ENCODE measurements at places on chromosomes 4 and X. TPM values are rescaled to one million over a fixed set of nuclear protein-coding genes. Genes with fewer than 3 reads are reported as not detected.

SASH3 gene
- total RNA-seq, result not detected

DRP2 gene
- total RNA-seq, result 6.9 TPM

SLC6A14 gene
- not detected for total RNA-seq

HMX1 gene
- total RNA-seq, result not detected

EREG gene
- total RNA-seq, result 0.36 TPM

VSIG1 gene
- total RNA-seq, result not detected

KLHL13 gene
- 13.6 TPM for total RNA-seq

- H3K27ac ChIP-seq, result peak overlapping the region; percentile 96
- peak overlapping the region; percentile 81 for H3K4me3 ChIP-seq
- DNase-seq, result peak; percentile 2
- H3K27me3 ChIP-seq, result no peaks in the 10 kb centered on the region
- peaks cover 2% of the 10 kb centered on the region for H3K36me3 ChIP-seq
- H3K4me1 ChIP-seq, result no peaks in the 10 kb centered on the region
These were observed 891 bp downstream of the CISD2 start for GRCh38 chr4:102869569-102870197.

DNA sequence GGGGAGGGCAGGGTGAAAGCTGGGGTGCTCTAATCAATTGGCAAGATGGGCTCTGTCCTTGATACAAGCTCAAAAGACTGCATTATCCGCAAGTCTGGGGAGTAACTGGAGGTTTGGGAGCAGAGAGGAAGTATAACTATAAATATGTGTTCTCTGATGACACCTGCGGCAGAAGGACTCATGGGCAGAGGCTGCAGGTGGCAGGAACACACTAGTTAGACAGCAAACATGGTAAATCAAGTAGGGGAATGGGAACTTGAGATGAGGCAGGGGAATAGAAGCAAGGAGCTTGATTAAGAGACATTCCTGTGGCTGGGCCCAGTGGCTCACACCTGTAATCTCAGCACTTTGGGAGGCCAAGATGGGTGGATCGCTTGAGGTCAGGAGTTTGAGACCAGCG, 30.3 kb downstream of the SH3KBP1 start:
- H3K27me3 ChIP-seq, result no peaks in the 10 kb centered on the region
- no peak overlapping the region for H3K4me3 ChIP-seq
- H3K36me3 ChIP-seq, result no peaks in the 10 kb centered on the region
- no peak overlapping the region for H3K27ac ChIP-seq

DNA sequence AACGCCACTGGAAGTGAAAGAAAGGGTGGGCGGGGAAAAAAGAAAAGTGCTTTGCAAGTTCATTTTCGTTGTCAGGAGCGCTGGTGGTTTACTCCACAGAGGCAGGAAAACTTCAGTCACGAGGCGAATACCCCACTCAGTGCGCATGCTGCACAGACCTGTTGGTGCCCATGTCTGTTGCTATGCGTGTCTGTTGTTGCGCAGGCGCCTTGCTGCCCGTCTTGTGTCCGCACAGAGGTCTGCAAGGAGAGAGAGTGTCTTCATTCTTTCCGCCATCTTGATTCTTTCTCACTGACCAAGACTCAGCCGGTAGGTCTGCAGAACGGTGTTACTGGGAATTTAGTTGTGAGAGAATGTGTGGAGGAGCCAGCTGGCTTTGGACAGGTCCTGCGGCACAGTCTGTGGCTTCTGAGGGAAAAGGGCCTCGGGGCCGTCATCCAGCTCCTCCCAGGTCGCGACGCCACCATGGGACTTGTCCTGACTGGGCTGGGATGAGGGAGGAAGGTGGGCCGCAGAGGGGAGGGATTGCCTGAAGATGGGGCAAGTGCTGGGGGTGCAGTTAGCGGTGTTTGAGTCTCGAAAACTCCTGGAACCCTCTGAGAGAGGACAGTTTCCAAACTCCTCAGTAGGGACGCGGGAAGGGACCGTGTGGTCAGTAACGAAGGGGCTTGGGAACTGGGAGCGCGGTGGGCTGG, at the start of gene PAGE2:
Gene PAGE2 (plus strand): TSS at position 224 of the 695 bp plus-strand sequence. CDS start 1,003 bp downstream, outside the sequence.
- no peaks in the 10 kb centered on the region for H3K27me3 ChIP-seq
- H3K4me3 ChIP-seq, result no peak within 1 kb of the TSS

GRCh38 chr4:181946902-181947301, 296.3 kb upstream of the TENM3 start:
- no peaks in the 10 kb centered on the region for H3K27me3 ChIP-seq
- no peak overlapping the region for H3K4me3 ChIP-seq
- no peak overlapping the region for H3K27ac ChIP-seq
- H3K4me1 ChIP-seq, result no peaks in the 10 kb centered on the region

DNA sequence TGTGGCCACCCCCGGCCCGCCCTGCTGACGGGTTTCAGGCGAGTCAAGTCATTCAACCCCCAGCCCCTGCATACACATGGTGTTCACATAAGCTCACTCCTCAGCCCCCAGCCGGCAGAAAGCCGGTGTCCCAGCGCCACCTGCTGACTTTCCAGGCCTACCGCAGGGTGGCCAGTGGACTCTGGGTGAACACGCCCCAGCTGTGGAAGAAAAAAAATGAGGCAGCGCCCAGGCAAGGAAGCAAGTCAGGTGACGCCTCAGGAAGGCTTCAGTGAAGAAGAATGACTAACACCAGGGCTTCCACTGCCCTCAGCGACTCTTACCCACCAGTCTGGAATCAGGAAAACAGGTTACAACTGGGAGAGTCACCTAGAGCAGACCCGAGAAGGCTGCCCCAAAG, 15.8 kb downstream of the BCAP31 start:
- H3K27me3 ChIP-seq, result no peaks in the 10 kb centered on the region
- H3K4me1 ChIP-seq, result no peaks in the 10 kb centered on the region
- peak; percentile 79 for DNase-seq
- no peak overlapping the region for H3K27ac ChIP-seq

DNA sequence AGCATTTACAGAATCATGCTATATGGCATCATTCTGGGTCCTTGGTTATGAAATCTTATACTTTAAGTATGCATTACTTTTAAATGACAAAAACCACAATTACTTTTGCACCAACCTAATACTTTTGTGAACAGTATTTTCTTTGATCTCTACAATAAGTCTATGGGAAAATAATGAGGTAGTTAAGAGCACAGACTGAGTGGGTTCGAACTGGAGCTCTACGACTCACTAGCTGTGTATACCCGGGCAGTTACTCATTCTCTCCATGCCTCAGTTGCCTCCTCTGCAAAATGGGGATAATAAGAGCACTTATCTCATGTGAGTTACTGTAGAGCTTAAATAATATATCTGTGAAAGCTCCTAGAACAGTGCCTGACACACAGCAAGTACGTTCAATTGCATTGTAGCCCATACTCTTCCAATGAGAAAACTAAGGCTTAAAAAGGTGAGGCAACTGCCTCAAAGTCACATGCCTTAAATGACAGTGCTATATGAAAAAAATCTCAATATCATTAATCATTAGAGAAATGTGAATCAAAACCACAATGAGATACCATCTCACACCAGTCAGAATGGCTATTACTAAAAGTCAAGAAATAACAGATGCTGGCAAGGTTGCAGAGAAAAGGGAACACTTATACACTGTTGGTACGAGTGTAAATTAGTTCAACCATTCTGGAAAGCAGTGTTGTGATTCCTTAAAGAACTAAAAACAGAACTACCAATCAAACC, 151.5 kb downstream of the CHIC2 start:
- no peaks in the 10 kb centered on the region for H3K36me3 ChIP-seq
- H3K4me1 ChIP-seq, result peaks cover 16% of the 10 kb centered on the region
- peak; percentile 39 for DNase-seq
- no peak overlapping the region for H3K4me3 ChIP-seq
- H3K27me3 ChIP-seq, result no peaks in the 10 kb centered on the region

- no peak overlapping the region for H3K27ac ChIP-seq
- H3K36me3 ChIP-seq, result no peaks in the 10 kb centered on the region
- H3K27me3 ChIP-seq, result no peaks in the 10 kb centered on the region
These were observed 1000.7 kb downstream of the STIM2 start for GRCh38 chr4:27861381-27861787.

- H3K4me1 ChIP-seq, result peaks cover 8% of the 10 kb centered on the region
- peak overlapping the region; percentile 67 for H3K27ac ChIP-seq
- peak; percentile 94 for DNase-seq
These were observed 56.4 kb downstream of the IRF2 start for GRCh38 chr4:184417802-184418511.

- H3K4me1 ChIP-seq, result no peaks in the 10 kb centered on the region
- no peaks in the 10 kb centered on the region for H3K27me3 ChIP-seq
- DNase-seq, result no peak
- no peak overlapping the region for H3K4me3 ChIP-seq
- no peaks in the 10 kb centered on the region for H3K36me3 ChIP-seq
- H3K27ac ChIP-seq, result no peak overlapping the region
These were observed 300.5 kb upstream of the LCORL start for GRCh38 chr4:18321956-18322530.

DNA sequence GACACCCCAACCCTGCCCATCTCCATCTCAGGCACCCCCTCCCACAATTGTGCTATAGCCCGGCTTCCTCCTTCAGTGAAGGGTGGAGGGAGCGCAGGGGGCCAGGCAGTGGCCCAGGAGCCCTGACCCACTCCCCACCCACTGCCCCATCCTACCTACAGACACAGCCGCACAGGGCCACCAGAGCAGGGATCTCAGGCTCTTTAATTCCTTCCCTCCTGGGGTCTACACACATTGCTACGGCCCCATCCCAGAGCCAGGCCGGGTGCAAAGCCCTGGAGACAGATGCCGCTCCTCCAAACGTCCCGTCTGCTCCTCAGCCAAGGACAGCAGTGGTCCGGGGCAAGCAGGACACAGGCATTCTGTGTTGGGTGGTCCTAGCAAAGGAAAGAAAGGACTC, 12.8 kb upstream of the DUSP9 start:
- H3K4me3 ChIP-seq, result no peak overlapping the region
- no peaks in the 10 kb centered on the region for H3K36me3 ChIP-seq
- no peak overlapping the region for H3K27ac ChIP-seq
- no peaks in the 10 kb centered on the region for H3K4me1 ChIP-seq
- H3K27me3 ChIP-seq, result peaks cover 22% of the 10 kb centered on the region

DNA sequence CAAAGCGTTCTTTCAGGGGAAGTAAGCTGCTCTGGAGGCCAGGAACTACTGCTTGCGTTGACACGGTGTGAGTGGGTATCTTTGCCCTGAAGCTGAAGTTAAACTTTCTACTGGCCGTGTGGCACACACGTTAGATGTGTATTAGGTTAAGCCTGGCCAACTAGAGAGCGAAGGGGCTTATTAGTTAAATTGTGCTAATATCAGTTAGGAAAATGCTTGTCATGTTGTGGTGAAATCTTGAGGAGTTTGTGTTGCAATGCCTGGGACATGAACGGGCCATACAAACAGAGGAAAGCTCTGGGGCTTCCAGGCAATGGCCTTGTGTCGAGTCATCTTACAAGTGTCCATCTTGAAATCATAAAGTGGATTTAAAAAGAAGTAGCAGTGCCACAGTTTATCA, 62.6 kb downstream of the NSUN7 start:
- no peak overlapping the region for H3K27ac ChIP-seq
- peaks cover 10% of the 10 kb centered on the region for H3K36me3 ChIP-seq
- no peaks in the 10 kb centered on the region for H3K4me1 ChIP-seq
- peak; percentile 18 for DNase-seq

- H3K4me3 ChIP-seq, result no peak overlapping the region
- H3K27me3 ChIP-seq, result no peaks in the 10 kb centered on the region
- H3K36me3 ChIP-seq, result no peaks in the 10 kb centered on the region
- H3K27ac ChIP-seq, result no peak overlapping the region
- H3K4me1 ChIP-seq, result no peaks in the 10 kb centered on the region
These were observed 20.5 kb upstream of the DHRSX start for GRCh38 chrX:2521092-2521926.

- H3K27ac ChIP-seq, result no peak overlapping the region
- H3K4me3 ChIP-seq, result no peak overlapping the region
- peaks cover 5% of the 10 kb centered on the region for H3K4me1 ChIP-seq
These were observed 3.9 kb upstream of the CDK16 start for GRCh38 chrX:47214435-47215077.

- H3K27me3 ChIP-seq, result no peaks in the 10 kb centered on the region
- H3K36me3 ChIP-seq, result no peaks in the 10 kb centered on the region
- no peak overlapping the region for H3K4me3 ChIP-seq
- H3K27ac ChIP-seq, result no peak overlapping the region
- DNase-seq, result peak; percentile 67
These were observed 44.6 kb upstream of the ANKRD50 start for GRCh38 chr4:124757126-124757525.

GRCh38 chrX:28586981-28587551, at the start of gene IL1RAPL1:
TSS of gene IL1RAPL1 (plus strand) at chrX:28587446.
- H3K27me3 ChIP-seq, result no peaks in the 10 kb centered on the region
- H3K27ac ChIP-seq, result peak within 1 kb of the TSS; percentile 58
- H3K4me3 ChIP-seq, result peak within 1 kb of the TSS; percentile 63
- H3K36me3 ChIP-seq, result no peaks in the 10 kb centered on the region

DNA sequence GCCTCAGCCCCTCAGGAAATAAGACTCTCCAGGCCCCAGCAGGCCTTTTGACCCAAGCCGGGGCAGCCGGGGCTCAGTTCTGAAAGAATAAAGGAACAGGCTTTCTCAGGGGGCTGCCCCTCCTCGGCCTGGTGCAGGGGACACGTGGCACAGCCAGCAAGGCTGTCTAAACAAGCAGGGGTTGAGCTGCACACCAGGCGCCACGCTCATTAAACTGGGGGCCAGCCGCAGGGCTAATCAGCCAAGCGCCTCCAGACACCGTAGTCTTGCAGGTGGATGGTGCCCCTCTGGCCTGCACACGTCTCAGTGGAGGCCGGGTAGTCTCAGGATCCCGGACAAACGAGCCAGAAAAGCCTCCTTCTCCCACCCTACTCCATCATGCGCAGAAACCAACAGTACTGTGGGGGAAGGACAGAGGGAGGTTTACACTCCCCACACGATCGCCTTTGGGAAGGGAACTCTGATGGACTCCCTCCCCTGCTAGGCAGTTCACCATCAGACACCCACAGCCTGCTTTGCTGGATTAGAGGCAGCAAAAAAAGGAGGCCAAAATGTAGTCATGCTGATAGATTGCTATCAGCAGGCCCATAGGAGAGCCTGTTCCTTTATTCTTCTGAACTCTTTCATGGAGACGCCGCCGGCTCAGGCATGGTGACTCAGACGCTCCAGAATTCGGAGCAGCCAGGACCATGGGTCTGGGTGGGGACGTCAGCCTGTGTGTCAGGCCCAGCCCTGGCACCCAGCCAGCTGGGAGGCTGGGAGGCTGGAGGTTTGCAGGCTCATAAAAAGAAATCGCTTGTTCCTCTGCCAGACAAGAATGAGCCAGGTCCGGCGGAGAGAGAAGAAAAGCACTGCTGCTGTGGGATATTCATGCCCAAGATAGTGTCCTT, 342.4 kb downstream of the BCOR start:
- H3K27me3 ChIP-seq, result no peaks in the 10 kb centered on the region
- no peak overlapping the region for H3K4me3 ChIP-seq
- H3K4me1 ChIP-seq, result peaks cover 22% of the 10 kb centered on the region

- no peaks in the 10 kb centered on the region for H3K4me1 ChIP-seq
- H3K36me3 ChIP-seq, result no peaks in the 10 kb centered on the region
- no peak for DNase-seq
- no peak overlapping the region for H3K4me3 ChIP-seq
- no peak overlapping the region for H3K27ac ChIP-seq
These were observed 123.6 kb upstream of the NR3C2 start for GRCh38 chr4:148565801-148566200.

Data from IMR-90 (cell line).